ENCODE measurements at places on chromosomes 6 and 20. TPM values are rescaled to one million over a fixed set of nuclear protein-coding genes. Genes with fewer than 3 reads are reported as not detected.

Gene NDUFAF5
- 15.8 TPM for total RNA-seq

- no peak for DNase-seq
Observed at GRCh38 chr6:129453073-129453472, 256.9 kb downstream of the ARHGAP18 start.

DNA sequence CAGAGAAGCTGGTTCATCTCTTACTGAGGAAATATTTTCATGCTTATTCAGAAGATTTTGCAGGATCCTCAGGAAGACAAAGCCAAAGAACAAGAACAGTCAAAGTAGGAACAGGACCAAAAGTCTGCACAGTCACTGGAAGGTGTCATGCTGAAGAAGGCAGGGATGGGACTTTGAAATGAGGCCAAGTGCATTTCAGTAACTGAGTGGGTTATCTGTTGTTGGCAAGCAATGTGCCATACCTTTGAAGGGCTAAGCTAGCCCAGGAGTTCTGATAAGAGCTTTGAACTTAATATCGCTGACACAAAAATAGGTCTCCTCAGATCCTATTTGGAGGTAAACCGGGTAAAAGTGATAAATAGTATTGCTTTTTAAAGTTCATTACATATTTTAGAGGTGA, 31.5 kb downstream of the SLC16A10 start:
- DNase-seq, result no peak

GRCh38 chr6:169571123-169571962, 130.5 kb downstream of the WDR27 start:
- DNase-seq, result peak; percentile 63

DNA sequence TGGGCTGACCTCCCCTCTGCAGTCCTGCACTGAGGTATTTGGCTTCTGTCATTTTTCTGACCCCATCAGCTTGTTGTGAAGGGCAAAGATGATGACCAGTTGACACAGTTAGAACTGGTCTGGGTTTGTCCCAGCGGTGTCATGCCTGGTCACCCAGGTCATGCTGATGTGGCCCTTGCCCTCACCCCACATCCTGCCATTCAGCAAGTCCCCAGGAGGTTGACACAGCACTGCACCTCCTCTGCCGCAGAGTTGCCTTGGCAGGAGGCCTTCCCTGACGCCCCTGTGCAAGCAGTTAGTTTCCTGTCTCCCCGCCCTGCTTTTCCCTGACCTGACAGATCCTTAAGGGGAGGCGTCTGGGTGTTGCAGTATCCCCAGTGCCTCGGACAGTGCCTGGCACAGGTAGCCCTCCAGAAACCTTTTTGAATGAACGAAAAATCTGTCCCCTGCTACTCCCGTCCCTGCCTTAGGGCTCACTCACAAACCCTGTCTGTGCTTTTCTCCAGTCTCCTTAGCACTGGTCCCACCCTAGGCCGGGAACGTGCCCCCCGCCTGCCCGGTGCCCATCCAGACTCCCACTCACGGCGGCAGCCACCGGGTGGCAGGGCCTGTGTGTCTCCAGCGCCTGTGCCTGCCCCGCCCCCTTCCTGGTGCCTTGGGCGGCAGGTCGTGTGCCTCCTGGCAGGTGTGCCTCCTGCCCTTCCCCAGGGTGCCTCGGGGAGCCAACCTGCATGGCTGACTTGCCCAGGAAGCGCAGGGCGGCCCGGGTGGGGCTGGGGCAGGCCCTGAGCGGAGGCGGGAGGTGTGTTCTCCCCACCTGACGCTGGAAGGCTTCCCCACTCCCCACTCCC, 146.3 kb upstream of the RNF24 start:
- no peak for DNase-seq

DNA sequence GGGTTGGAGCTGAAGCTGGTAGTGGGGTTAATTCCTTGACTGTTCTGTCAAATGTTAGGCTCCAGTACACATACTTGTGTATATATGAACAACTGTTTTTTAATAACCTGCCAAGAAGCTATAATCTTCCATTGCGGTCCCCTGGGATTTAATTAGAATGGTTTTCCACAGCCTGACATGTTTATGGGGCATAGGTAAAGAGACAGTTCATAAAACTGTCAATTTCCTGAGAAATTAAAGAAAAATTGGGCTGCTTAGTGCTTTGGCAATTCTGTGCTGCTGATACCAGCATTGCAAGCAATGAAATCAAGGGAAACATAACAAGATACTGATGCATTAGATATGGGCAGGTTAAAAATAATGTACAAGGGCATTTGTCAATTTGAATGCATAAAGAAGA, 314.1 kb upstream of the SLC35B3 start:
- no peak for DNase-seq

GRCh38 chr20:47493963-47494293, 7.8 kb upstream of the NCOA3 start:
- DNase-seq, result no peak

Gene POM121L2
- not detected for total RNA-seq

DNA sequence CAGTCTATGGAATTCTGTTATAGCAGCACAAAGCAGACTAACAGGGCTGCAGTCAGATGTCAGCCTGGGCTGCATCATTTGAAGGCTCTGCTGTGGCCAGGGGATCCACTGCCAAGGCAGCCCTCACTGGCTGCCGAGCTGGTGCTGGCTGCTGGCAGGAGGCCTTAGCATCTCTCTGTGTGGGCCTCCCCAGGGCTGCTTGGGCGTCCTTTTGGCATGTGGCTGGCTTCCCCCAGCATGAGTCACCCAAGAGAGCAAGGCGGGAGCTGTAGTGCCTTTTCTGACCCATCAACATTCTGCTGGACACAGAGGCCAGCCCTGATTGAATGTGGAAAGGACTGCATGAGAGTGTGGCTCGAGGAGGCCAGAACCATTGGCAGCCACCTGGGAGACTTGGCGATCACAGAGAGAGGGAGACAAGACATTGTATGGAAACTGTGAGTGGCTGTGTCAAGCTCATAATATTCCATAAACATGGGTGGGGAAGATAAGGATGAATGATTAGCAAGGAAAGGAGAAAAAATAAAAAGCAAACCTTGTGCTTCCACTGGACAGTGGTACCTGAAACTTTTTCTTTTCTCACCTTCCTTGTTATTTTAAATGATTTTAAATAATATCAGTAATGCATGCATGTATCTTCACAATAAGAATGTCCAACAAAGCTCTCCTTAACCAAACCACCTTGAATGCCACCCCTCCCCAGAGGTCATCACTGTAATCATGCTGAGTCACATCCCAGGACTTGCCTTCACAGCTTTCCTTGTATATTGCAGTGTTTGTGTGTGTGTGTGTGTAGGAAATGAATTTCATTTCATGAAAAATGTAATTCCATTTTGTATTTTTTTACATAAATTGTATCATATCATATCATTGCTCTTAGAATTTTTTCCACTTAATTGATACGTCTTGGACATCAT, 55.0 kb upstream of the VSX1 start:
- peak; percentile 97 for DNase-seq

Gene OR2B6
- total RNA-seq, result not detected

Gene TRIM10
- not detected for total RNA-seq

All from fibroblast of the aortic adventitia (primary cell).